ENCODE measurements at places on chromosomes 7 and 10. TPM values are rescaled to one million over a fixed set of nuclear protein-coding genes. Genes with fewer than 3 reads are reported as not detected.

GRCh38 chr10:27388761-27389399 lies 115.2 kb upstream of the RAB18 start:
- DNase-seq = no peak

- peak; percentile 94 for DNase-seq
These were observed at the start of gene CADPS2 for GRCh38 chr7:122886357-122887081. CADPS2 (minus strand) TSS chr7:122886460; CDS start chr7:122886337, 123 bp downstream.

The MARVELD1 gene
- total RNA-seq = 96.8 TPM

- no peak for DNase-seq
These were observed 5.5 kb downstream of the VSTM4 start for GRCh38 chr10:49109669-49110340.

DNA sequence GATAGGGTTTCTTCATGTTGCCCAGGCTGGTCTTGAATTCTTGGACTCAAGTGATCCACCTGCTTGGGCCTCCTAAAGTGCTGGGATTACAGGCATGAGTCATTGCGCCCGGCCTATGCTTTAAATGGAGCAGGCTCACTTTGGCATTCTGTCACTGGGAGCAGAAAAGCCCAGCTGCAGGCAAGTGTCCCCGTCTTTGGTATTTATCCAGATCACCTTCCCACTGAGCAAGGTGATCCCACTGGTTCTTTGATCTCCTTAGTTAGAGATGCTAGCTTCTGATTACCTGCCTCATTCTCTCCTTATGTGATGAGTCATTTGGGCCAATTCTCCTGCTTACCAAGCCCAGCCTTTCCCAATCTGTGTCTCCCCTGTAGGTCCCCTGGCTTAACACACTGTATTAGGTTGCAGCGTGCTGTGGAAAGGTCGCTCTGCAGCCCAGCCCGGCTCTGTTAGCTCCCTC lies 39.3 kb downstream of the SPDYE5 start:
- peak; percentile 28 for DNase-seq

- DNase-seq = no peak
These were observed 755.4 kb downstream of the GRID1 start for GRCh38 chr10:85611093-85611740.

DNA sequence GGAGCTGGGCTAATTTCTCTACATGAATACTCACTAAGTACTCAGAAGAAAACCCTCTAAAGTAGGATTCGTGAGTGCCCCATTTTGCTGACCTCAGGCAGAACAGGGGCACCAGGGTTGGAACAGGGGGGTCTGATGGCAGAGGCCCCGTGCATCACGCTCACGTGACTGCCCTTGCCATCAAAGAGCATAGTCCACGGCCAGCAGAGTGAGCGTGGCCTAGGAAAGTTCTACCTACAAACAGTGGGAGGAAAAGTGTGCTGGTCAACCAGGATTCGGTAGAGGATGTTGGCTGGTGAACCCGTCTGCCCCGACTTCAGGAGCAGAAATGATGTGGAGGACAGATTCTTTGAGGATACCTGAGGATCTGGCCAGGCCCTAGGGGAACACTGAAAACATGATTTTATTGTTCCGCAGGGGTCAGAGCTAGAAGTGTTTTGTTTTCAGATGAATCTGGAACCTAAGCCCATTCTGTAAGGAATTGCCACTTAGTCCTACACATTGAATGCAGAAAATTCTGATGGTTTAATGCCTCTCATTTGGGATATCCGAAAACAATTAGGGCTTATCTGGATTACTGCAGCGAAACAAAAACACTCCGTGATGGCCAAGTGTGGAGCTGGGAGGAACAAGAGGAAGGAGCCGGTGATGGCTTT lies 138.8 kb upstream of the SHH start:
- no peak for DNase-seq

- DNase-seq = no peak
These were observed 15.1 kb upstream of the ATE1 start for GRCh38 chr10:121942749-121943416.

GRCh38 chr10:62307635-62308034 lies 39.0 kb upstream of the RTKN2 start:
- no peak for DNase-seq

DNA sequence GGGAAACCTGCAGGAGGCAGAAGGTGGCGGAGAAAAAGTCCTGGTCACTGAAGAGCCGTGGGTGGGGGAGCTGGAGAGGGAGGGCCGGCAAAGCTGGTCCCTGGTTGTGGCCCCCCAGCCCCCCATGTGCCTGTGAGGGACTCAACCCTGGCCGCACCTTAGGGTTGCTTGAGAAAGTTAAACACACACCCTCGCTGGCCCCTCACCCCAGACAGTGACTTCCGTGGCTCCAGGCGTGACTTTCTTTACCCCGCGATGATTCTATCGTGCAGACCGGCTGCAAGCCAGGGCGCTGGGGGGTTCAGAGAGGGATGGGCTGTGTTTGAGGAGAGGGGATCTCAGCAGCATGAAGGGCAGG lies 447.6 kb upstream of the FOXK1 start:
- DNase-seq = peak; percentile 47

The CPA2 gene
- total RNA-seq = not detected

GRCh38 chr7:3146571-3147226 lies 103.0 kb upstream of the CARD11 start:
- DNase-seq = no peak

GRCh38 chr7:40887099-40887498 lies 752.3 kb downstream of the SUGCT start:
- no peak for DNase-seq

The FFAR4 gene
- total RNA-seq = 0.14 TPM

GRCh38 chr7:133056370-133057238 lies 25.3 kb downstream of the CHCHD3 start:
- no peak for DNase-seq

The FAM237B gene
- not detected for total RNA-seq

- no peak for DNase-seq
These were observed 539 bp upstream of the MKLN1 start for GRCh38 chr7:131327049-131327625.

The TSPAN15 gene
- 44.6 TPM for total RNA-seq

DNA sequence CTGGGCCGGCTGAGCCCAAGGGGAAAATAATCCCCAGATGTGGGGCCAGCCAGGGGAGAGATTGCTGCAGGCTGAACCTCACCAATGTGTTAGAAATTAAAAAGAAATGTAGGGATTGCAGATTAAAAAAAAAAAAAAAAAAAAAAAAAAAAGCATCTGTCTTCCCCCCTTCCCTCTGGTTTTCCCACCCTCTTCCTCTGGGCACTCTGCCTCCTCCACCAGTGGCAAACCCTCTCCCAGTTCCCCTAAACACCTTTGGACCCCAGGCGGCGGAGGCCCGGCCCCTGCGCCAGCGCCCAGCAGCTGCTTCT lies 7.1 kb downstream of the MNX1 start:
- no peak for DNase-seq

- DNase-seq = no peak
These were observed 14.7 kb upstream of the TNS3 start for GRCh38 chr7:47596502-47597202.

DNA sequence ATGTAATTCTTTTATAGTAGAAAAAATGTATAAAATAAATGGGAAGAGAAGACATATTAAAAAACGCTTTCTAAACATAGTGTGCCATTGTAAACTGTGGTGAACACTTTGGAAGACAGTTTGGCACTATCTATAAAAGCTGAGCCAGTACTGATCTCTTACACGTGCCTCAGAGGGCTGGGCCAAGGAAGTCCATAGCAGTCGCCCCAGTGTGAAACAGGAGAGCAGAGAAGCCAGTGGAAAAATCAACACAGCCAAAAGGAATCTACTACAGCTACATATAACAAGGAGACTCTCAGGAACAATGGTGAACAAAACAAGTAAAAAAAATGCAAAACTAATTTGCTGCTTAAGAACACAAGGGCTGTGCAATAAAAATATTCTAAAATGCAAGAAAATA lies 20.6 kb downstream of the SEPHS1 start:
- no peak for DNase-seq

DNA sequence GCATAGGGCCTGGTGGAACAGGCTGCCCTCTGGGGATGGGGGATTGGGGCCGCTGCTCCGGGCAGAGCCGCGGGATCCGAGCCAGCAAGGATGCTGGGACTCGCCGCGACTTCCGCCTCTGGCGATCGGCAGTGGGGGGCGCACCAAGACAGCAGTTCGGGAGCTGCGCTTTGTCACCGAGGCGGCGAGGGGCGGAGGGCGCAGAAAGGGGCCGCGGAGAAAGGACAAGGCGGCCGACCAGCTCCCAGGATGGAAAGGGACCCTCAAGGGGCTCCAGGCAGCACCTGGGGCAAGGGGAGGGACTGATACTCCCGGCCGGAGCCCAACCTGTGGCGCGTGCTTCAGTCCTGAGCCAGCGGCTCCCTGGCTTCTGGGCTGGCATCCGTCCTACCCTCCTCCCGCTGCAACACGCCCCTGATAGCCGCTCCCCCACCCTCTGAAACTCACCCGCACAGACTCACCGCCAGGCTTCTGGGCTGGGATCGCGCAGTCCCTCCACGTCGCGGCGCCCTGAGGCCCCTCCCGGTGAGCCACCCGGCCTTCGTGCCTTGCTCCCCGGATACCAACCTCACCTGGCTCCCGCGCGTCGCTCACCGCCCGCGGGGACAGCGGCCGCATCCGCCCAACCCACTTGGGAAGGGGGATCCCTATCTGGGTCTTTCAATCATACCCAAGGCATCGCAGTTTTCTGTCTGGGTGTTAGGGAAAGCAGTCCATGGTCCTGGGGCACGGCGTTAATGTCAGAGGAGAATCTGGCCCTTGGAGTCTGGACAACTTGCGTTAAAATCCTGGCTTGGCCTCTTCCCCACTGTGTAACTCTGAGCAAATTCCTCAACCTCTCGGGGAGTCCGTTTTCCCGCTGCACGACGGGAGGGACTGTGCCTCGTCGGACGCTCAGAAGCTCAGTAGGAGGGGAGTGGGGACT lies 7.0 kb upstream of the EVX1 start:
- DNase-seq = no peak

The AOC1 gene
- not detected for total RNA-seq

The PNLIPRP1 gene
- total RNA-seq = not detected

- DNase-seq = no peak
These were observed 483.8 kb downstream of the TFEC start for GRCh38 chr7:115546790-115547189.

- no peak for DNase-seq
These were observed 306.6 kb upstream of the PFKP start for GRCh38 chr10:2760736-2761135.

The RNF32 gene
- total RNA-seq = 0.33 TPM

DNA sequence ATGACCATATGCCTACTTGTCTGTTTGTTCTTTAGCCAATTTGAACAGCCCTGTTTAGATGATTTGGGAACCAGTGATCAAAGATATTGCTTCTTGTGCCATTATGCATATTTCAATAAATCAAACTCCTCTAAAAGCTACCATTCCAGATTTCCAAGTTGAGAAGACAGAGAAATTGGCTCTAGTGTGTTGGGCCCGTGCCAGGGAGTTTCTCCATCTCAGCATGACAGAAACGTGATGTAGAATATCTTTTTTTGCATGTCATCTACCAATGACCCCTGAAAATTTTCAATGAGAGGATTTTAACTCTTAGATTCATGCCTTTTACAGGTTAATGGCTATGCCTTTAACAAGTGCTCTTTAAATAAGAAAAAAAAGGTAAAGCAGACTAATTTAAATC lies 50.7 kb upstream of the CABCOCO1 start:
- no peak for DNase-seq

- peak; percentile 64 for DNase-seq
These were observed 107.0 kb upstream of the PCDH15 start for GRCh38 chr10:54908019-54908418.

DNA sequence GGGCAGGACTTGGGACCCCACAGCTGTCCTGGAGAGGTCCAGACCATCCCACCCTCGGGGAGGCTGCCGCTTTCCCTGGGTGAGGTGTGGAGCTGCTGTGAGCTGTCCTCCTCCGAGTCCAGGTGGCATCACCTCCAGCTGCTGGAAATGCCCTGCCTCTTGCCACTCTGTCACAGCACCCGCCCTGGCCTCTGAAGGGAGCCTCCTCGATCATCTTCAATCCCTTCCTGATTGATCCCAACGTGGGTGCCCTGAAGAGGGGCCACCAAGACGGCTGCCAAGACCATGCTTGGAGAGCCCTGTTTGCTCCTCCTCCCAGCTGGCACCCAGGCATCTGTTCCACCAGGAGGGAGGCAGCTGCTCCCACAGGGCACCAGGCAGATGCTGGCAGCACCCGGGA lies 4.6 kb downstream of the C10orf105 start:
- no peak for DNase-seq

DNA sequence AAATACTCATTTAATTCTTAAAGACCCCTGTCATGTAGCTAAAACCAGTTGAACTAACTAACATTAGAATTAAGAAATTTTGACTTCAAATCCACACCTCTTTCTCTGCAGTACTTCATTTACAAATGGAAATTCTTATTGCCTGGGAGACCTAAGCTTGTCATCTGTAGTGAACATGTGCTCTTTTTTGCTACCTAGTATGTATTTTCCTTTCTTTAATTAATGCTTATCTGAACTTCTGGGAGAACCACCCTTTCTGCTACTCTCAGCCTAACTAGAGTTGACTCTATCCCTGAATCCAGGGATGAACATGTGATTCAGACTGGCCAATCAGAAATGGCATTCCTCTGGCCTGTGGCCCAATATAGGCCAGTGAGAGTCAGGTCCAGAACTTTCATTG lies 75.9 kb upstream of the A1CF start:
- DNase-seq = no peak

The UCN3 gene
- not detected for total RNA-seq

The JAKMIP3 gene
- total RNA-seq = 0.62 TPM

GRCh38 chr7:155685070-155685790 lies 40.8 kb downstream of the RBM33 start:
- DNase-seq = no peak

DNA sequence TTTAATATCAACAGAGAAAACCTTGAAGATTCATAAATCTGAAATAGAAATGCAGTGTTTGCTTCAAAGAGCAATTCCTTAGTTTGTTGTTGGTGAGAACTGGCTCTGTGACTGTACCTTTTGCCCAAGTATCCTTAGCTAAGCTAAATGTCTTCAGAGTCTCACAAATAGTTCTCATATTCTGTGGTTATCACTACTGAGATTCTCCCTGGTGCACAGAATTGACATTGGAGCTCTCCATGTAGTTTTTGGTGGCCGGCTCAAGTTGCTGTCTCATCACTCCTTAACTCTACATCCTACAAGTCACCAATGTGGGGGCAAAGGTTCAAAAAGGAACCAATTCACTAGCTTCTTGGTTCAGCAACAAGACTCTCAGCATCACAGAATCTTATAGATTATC lies 780.3 kb downstream of the LRMDA start:
- DNase-seq = no peak

DNA sequence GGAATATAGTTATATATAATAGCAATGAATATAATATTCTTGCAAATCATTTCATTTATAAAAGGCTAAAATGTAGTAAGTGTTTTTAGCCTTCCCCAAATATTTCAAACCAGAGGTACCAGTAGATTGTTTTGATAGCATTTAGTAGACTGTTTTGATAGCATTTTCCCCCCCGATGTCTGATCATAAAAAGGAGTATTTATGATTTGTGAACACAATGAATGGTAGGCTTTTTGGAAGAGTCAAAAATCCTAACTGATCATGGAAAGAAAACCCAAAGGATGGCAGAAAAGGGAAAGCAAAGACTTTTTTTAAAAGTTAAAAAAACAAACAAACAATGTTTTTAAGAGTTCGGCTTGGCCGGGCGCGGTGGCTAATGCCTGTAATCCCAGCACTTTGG lies 152.5 kb downstream of the PIP4K2A start:
- no peak for DNase-seq

All from posterior vena cava (tissue), 2 donors.